Osteoblast (primary cell): ENCODE measurements at places on chromosomes 1 and 21.
A peak's percentile ranks its signal among the peaks of the same experiment; 100 is the strongest.

DNA sequence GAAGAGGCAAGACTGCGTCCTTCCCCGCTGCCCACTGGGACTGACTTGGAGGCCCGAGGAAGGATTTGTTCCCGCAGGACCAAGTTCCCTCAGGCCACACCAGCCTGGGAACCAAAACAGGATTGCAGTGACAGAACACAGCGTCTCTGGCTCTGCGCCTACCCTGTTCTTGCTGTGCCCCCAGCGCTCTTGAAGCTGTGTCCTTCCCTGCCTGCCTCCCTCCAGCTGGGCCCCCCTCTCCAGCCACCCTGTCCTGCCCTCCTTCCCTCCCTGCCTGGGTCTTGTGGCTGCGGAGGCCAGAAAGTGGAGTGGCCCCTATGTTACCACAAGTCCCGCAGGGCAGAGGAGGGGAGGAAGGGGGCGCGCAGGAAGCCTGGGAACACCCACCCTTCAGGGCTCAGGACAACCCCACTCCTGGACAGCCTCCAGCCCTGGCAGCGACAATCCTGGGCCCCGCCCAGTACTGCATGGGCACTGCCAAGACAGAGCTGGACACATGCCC, 164.9 kb downstream of the DYRK1A start:
- H3K36me3 ChIP-seq = no peaks in the 10 kb centered on the region
- DNase-seq = peak; percentile 44
- no peaks in the 10 kb centered on the region for H3K4me1 ChIP-seq
- H3K27me3 ChIP-seq = peaks cover 40% of the 10 kb centered on the region
- H3K27ac ChIP-seq = no peak overlapping the region

DNA sequence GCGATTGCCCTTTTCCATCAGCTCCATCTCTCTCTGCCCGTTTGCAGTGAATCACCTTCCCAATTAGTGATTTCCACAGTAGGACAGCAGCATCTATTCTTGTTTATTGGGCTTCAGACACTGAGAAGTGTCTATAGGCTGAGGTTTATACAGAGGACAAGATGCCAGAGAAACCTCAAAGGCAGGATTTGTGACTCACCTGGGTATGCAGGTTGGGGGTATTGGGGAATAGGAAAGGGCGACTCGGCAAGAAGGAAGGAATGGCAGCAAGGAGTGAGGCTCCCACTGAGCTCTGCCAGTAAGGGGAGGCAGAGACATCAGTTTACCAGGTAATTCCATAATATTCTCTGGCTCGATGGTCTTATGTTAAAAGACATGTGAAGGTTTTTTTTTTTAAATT, 25.3 kb upstream of the ABCA4 start:
- no peak overlapping the region for H3K27ac ChIP-seq
- H3K4me3 ChIP-seq = no peak overlapping the region
- DNase-seq = no peak
- no peaks in the 10 kb centered on the region for H3K36me3 ChIP-seq
- H3K4me1 ChIP-seq = peaks cover 12% of the 10 kb centered on the region

DNA sequence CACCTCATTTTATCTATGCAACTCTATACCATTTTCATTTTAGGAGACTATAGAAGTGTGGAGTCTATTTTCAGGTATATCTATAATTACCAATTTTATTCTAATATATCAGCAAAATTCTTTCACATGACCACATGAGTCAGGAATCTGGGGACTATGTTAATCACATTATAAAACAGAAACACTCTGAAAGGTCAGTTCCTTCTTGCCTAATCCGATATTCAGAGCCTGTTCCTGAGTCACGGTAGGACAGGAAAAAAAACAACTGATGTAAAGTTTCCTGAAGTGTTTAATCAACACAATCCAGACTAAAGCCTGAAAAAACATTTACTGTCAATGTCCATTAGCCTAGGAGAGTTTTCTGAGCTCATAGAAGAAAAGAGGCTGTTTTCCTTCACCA, 1902.3 kb downstream of the NCAM2 start:
- no peaks in the 10 kb centered on the region for H3K27me3 ChIP-seq
- no peak for DNase-seq
- H3K4me1 ChIP-seq = no peaks in the 10 kb centered on the region
- H3K27ac ChIP-seq = no peak overlapping the region
- H3K4me3 ChIP-seq = no peak overlapping the region

GRCh38 chr1:39409055-39409816, 82.2 kb upstream of the BMP8A start:
- no peaks in the 10 kb centered on the region for H3K27me3 ChIP-seq
- H3K4me3 ChIP-seq = peak overlapping the region; percentile 80
- peak; percentile 94 for DNase-seq
- peaks cover 15% of the 10 kb centered on the region for H3K36me3 ChIP-seq

DNA sequence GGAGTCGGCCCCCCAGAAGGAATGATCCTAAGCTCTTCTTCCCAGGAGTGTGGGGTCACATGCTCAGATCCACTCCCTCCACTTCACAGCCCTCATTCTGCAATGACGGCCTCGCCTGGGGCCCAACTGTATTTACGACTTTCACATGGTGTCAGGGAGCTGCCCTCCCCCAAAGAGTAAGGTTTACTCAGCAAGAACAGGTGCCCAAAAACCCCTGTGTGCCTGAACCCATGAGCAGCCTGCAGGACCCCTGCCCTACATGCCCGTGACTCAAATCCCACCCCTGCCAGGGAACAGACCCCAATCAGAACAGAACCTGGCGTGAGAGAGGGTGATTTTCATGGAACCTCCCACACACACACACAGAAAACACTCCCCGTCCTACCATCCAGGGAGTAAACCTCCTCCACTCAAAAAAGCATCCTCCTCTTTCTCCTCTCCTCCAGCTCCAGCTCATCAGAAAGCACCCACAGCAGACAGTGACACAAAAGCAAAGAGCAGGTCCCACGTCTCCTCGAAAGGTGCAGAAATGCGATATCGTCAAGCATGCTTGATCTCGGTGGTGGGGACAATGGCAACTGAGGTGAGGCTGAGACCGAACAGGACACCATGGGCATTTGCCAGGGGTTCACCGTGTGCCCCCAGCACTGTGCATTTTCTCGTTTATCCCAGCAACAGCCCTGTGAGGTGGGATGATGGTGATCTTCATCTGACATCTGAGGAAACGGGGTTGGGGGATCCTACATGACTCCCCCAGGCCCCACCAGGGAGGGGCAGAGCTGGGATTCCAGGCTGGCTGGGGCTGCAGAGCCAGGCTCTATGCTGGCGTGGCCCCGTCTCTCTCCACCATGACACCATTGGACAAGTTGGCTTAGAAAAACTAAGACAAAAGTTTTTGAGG, 397.9 kb downstream of the NPHP4 start:
- no peak overlapping the region for H3K27ac ChIP-seq
- peak; percentile 39 for DNase-seq
- H3K36me3 ChIP-seq = no peaks in the 10 kb centered on the region
- H3K4me1 ChIP-seq = no peaks in the 10 kb centered on the region
- no peak overlapping the region for H3K4me3 ChIP-seq

GRCh38 chr1:232432313-232432712, 197.6 kb downstream of the SIPA1L2 start:
- peaks cover 10% of the 10 kb centered on the region for H3K4me1 ChIP-seq
- no peaks in the 10 kb centered on the region for H3K27me3 ChIP-seq
- H3K27ac ChIP-seq = no peak overlapping the region
- no peak overlapping the region for H3K4me3 ChIP-seq
- no peak for DNase-seq
- H3K36me3 ChIP-seq = no peaks in the 10 kb centered on the region
